ENCODE measurements at places on chromosomes 1 and 21.

- peak; percentile 33 for DNase-seq
Measured at GRCh38 chr1:230568008-230568407, 74.3 kb upstream of the COG2 start.

GRCh38 chr1:246319083-246319714, 187.9 kb downstream of the SMYD3 start:
- DNase-seq = no peak

DNA sequence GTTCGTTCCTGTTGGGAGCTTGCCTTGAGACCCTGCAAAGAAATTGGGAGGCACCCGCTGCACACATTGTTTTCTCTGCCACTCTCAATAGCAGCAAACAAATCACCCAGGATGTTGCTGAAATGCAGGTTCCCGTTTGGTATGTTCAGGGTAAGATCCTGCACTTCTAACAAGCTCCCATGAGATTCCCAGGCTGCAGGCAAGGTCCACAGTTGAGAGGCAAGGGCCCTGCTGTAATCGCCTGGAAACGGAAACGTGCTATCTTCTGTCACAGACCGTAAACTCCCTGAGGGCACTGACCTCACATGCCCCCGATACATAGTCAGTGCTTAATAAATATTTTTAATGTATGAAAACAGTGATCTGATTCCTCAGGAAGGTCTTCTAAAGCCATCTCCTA, 37.8 kb downstream of the XCL1 start:
- no peak for DNase-seq

- DNase-seq = no peak
Measured at GRCh38 chr21:41932191-41932575, 21.6 kb downstream of the C2CD2 start.

GRCh38 chr1:64959986-64960385, 6.4 kb downstream of the JAK1 start:
- no peak for DNase-seq

DNA sequence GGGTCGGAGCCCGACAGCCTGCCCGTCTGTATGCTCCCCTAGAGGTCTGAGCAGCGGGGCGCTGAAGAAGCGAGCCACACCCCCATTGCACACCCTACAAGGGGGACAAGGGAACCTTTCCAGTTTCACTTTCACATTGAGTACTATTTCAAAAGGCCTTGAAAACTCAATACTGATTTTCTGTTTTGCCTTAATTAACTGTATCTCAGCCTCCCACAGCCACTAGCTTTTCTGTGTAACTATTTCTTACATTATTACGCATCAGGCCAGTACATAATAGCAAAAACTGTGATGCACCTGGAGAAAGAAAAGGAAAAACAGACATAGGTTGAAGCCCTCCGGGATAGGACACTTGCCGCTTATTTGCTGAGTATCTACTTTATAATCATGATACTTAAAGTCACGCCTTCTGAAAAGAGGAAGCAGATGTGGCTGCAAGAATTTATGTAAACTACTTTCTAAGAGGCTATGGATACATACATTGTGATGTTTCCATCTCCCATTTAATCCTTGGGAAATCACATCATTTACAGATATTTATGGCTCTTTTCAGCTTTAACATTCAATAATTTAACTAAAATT, 1719.5 kb downstream of the MRPL39 start:
- DNase-seq = no peak

- DNase-seq = no peak
Measured at GRCh38 chr1:160837558-160838205, 25.0 kb downstream of the CD244 start.

DNA sequence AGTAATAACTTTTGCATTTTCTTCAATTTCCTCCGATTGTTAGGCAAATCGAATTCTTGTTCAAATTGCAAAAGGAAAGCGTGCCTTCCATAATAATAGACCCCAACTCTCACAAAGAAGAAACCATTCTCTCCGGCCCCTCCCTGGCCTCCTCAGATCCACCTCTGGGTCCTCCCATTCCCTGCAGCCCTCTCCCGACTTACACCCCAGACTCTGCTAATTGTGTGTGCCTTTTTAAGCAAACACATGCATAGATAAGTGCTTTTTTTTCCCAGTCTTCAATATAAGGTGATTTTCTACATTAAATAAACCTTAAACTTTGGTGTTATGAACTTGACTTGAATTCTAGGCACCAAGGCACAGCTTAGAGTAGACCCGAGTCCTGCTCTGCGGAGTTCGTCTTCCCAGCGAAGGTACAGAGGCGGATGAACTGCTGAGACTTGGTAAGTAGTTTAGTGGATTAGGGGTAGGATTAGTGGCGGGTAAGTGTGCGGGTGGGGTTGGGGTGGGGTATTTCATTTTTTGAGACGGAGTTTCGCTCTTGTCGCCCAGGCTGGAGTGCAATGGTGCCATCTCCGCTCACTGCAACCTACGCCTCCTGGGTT, 1.5 kb downstream of the L1TD1 start:
- DNase-seq = no peak

GRCh38 chr1:61181067-61182038, 99.0 kb downstream of the NFIA start:
- DNase-seq = no peak

GRCh38 chr1:205811660-205812059, 1.3 kb downstream of the SLC41A1 start:
- no peak for DNase-seq

DNA sequence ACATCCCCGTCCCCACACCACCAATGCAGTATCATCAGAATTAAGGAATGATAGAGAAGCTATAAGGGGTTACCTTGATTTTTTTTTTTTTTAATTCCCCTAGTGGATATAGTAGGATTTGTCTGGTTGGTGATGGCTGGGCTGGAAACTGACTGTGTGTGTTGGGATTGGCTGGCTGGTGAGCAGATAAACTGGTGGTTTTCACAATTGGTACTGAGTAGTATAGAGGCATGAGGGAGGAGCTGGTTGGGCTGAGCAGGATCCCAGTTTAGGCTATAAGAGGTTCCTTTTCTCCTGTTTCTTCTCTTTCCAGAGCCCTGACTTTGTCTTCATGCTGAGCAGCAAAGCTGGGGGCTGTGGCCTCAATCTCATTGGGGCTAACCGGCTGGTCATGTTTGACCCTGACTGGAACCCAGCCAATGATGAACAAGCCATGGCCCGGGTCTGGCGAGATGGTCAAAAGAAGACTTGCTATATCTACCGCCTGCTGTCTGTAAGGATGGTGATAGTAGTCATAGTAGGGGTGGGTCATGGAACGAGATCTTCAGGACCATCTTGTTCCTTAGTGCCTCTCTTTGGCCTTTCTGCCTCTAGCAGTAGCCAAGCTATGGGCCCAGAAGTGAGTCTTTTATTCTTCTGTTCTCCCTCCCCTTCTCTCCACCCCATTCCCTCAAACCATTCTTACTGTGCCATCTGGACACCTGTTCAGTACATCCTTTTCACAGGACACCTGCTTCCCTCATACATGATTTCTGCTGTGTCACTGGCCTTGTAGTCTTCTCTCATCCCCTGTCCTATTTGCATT, 26.9 kb downstream of the RAD54L start:
- no peak for DNase-seq

GRCh38 chr1:175690915-175691314, 52.5 kb downstream of the TNR start:
- no peak for DNase-seq

- no peak for DNase-seq
Measured at GRCh38 chr1:34858901-34859445, 576 bp downstream of the SMIM12 start.

- no peak for DNase-seq
Measured at GRCh38 chr1:53331446-53332185, 3.7 kb upstream of the LRP8 start.

DNA sequence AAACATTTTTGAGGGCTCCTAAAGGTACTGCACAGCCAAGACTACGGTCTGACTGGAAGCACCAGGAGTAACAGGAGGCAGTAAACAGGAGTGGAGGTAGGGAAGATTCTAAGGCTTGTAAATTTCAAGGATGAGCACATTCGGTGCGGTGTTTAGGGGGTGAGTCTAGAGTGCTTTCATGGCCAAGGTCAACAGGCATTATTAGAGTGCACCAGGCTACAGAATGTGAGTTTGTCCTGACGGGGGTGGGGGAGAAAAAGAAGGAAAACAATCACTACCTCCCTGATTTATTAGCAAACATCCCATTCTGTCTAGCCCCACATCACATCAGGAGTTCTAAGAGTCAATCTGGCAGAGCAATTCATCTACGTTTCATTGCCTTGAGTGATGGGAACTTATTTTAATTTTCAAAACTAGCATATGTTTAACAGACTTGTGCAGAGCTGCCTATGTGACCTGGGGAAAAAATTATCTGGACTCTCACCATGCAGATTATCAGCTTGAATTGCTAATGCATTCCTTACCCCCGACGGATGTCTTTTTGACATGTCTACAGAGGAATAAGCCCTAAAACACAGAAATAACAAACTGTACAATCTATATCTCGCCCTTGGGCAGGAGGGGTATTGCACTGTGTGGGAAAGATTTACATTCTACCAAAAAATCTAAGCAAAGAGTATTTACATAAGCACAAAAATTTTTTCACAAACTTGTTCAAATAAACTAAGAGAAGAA, 45.0 kb downstream of the APP start:
- DNase-seq = peak; percentile 20

GRCh38 chr1:1085911-1086841, 12.1 kb upstream of the RNF223 start:
- DNase-seq = no peak
